Spleen (tissue), 13 donors: ENCODE measurements at places on chromosomes 1 and 21. TPM values are rescaled to one million over a fixed set of nuclear protein-coding genes. Genes with fewer than 3 reads are reported as not detected.

DNA sequence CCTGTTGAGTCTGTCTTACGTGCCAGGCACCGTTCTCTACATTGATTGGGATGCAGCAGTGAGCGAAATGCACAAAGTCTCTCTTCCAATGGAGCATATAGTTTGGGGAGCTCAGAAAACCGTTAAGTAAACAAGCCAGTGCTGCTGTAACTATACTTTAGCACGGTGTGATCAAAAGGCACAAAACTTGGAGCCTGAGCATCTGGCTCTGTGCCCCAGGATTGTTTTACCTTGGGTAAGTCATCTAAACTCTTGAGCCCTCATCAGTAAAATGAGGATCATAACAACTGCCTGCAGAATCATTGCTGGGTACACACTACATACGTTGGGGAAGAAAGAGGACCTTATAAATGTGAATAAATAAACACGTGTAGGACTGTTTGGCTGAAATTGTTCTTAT is 1.8 kb downstream of the HHIPL2 start:
- DNase-seq, result no peak

Gene USP48
- 25.7 TPM for polyA plus RNA-seq

Gene ZNF684
- polyA plus RNA-seq, result 3.4 TPM

DNA sequence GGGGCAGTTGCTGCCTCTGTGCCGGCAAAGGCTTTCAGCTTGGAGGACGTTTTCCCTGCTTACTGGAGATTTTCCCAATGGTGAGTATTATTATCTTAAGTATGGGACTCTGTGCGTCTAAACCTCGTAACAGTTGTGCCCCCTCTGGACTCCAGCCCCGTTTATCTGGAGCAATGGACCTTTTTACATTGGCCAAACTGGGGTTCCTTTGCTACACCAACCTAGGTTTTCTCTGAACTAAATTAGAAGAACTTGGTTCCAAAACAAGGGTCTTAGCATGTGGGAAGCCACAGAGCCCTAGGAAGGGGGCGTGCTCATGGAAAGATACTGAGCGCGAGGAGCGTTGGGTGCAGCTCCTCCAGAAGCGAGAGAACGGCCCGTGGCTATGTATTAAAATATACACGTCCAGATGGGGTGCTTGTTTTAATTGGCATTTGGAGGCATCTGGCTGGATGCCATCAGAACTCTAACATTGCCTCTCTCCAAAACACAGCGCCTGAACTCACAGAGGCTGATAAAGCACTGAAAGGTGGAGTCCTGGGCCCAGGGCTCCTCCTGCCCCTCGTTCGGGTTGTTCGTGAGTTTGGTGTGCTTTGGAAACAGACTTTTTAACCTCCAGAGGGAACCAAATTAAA is 28.4 kb downstream of the POFUT2 start:
- DNase-seq, result no peak

DNA sequence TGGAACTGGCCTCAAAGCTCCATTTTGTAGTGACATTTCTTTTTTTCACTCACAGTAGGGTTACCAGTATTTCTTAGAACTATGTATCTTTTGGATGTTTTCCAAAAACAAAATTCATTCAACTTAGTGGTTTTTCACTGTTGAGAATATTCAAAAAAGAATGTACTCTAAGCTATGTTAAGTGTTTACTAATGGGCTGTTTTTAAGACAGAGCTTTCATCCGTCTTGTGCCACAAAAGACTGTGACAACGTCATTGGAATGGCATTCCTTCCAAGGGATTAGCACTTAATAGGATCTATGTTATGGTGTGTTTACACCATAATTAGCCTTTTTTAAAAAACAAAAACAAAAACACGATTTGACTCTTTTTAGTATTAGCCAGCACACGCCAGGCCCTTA is 66.8 kb downstream of the TTC3 start:
- DNase-seq, result no peak

Gene CYYR1
- polyA plus RNA-seq, result 36.9 TPM

Gene CNIH4
- 19.3 TPM for polyA plus RNA-seq

DNA sequence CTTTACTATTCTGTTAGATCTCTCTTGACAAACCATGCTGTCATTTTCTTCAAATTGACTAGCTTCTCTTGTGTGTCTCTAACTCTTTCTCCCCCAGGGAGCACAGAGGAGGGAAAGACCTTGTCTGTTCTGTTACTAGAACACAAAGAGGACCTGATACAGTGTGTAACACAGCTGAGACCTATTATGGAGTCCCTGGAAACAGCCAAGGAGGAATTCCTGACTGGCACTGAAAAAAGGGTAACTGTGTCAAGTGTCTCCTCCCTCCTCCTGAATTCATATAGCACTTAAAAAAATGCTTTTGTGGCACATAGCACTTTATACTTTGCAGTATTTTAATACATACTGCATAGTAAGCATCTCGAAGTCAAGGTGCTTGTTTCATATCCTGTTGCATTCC is 50.6 kb downstream of the ZBTB40 start:
- no peak for DNase-seq

Gene RAP1GAP
- polyA plus RNA-seq, result 0.30 TPM

Gene CFHR3
- 0.80 TPM for polyA plus RNA-seq

GRCh38 chr1:24410750-24411149 is 2.8 kb downstream of the STPG1 start:
- no peak for DNase-seq

- peak; percentile 68 for DNase-seq
Observed at GRCh38 chr21:38830671-38831525, 25.2 kb downstream of the ETS2 start.

DNA sequence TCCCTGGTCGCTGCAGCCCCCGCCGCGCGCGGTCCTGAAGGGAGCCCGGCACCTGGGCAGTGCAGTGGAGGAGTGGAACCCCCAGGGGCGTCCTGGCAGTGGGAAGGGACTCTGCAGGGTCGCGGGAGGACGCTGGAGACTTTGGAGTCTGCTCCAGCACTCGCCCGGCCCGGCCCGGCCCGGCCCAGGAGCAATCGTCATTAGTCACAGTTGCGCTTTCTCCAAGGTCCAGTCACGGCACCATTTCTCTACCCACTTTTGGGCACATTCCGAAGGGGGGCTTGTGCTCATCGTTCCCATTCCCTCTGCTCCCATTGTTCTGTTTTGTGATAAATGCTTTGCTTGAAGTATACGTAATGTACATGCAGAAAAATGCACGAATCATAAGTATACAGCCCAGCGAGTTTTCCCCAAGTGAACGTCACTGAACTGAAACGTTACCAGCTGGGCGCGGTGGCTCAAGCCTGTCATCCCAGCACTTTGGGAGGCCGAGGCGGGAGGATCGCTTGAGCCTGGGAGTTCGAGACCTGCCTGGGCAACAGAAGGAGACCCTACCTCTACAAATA is 999 bp downstream of the THAP3 start:
- no peak for DNase-seq

GRCh38 chr1:221712198-221712684 is 29.6 kb downstream of the DUSP10 start:
- no peak for DNase-seq

- no peak for DNase-seq
Observed at GRCh38 chr1:48784301-48784700, 7.6 kb upstream of the BEND5 start.

DNA sequence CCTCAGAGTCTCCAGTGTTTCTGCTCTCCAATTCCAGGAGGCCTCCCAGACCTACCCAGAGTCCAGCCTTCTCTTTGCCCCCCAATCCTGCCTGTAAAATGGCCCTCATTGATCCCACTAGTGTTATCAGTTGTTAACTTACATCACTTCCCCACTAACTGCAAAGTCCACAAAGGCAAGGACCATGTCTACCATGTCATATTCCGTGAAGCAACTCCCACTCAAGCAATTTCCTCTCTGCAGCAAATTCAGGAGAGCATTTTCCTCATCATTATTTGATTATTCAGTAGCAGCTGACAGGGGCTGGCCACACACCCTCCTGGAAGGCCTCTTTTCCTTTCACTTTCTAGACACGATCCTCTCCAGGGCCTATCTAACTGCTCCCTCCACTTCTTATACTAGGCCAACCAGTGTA is 153.5 kb downstream of the RERE start:
- no peak for DNase-seq

GRCh38 chr1:6000444-6001288 is 8.4 kb upstream of the NPHP4 start:
- DNase-seq, result peak; percentile 62

- DNase-seq, result no peak
Observed at GRCh38 chr1:85137660-85138059, 63.2 kb downstream of the SYDE2 start.

Gene ZNF436
- 3.4 TPM for polyA plus RNA-seq

Gene PCAT6
- polyA plus RNA-seq, result 1.6 TPM

- no peak for DNase-seq
Observed at GRCh38 chr21:14591882-14592281, 45.8 kb upstream of the SAMSN1 start.

- peak; percentile 78 for DNase-seq
Observed at GRCh38 chr21:38126666-38127303, 130.0 kb upstream of the KCNJ15 start.

DNA sequence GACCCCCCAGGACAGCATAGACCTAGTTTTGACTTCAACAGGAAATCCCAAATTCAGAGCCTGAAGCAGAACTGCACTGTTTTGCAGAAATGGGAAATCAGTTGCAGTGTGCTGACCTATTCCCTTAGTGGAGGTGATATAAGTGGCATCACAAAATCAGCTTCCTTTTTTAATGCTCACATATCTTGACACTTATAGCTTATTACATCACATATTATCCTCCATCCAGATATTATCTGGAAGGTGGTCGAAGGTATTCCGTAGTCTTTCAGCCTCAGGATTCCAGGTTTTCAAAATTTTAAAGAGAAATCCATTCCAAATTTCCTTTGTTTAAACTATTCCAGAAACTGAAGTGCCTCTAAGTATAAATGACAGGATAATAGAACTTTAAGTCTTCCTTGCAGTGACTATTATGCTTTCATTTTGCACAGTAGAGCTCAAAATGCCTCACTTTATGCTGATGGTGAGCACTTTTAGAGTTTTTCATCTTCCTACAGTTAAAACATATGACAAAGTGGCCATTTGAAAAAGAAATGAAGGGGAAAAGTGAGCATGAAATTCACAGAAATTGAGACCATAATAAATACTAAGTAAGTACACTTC is 106.4 kb upstream of the DPYD start:
- DNase-seq, result no peak

- DNase-seq, result no peak
Observed at GRCh38 chr1:56284928-56285327, 294.4 kb downstream of the PLPP3 start.

DNA sequence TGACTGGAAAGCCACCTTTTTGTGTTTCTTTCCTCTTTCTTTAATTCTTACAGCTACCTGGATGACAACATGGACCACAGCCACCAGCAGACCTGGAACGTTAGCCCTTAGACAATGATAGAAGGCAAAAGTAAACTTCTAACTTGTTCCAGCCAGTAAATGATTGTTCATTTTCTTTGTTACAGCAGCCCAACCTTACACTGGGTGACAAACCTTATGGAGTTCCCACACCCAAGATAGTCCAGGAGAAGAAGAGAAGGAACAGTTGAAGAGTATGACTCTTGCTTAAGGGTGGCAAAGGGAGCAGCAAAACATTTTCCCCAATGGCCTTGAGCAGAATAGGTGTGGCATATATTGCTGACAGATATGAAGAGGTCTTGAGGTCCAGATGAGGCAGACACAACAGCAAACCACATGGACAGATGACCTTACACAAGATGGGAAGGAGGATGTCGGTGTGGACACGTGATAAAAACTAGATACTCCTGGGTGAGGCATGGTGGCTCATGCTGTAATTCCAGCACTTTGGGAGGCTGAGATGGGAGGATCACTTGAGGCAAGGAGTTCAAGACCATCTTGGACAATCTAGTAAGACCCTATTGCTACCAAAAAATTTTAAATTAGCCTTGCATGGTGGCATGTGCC is 11.8 kb upstream of the FAM76A start:
- DNase-seq, result no peak

- no peak for DNase-seq
Observed at GRCh38 chr1:58197811-58198210, 348.7 kb downstream of the OMA1 start.

GRCh38 chr1:2378441-2378851 is 12.9 kb downstream of the MORN1 start:
- DNase-seq, result peak; percentile 69

DNA sequence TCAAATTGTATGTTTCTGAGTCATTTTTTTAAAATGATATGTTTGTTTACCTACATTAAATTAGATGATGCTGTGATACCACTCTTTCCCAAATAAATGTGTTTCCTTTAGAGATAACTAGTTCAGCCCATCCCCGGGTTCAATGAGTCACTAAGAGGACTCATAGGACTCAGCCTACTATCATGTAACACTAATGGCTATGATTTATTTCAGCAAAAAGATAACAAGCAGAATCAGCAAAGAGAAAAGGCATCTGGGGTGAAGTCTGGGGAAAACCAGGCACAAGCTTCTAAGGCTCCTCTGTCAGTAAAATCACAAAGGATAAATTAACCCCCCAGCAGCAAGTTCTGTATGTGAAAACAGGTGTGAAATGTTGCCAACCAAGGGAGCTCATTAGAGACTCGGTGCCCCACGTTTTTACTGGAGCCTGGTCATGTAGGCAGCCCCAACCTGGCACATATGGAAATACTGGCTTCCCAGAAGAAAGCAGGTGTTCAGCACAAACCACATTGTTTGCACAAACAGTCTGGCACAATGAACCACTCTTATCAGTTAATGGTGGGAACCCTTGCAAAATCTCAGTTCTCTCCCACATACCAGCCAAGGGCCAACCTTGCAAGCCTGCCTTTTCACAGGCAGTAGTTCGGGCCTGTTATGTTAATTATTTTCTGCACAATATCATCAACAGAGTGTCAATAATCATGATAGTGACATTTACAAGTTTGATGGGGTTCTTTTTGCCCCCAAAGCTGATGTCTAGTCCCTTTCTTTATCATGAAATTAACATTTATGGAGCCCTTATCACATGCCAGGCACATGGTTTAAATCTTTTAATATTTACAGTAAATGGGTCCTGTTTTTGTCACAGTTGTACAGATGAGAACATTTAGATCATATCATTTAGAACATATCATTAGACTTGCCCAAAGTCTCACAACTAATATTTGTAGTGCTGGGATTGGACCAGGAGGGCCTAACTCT is 23.1 kb upstream of the CNN3 start:
- no peak for DNase-seq

DNA sequence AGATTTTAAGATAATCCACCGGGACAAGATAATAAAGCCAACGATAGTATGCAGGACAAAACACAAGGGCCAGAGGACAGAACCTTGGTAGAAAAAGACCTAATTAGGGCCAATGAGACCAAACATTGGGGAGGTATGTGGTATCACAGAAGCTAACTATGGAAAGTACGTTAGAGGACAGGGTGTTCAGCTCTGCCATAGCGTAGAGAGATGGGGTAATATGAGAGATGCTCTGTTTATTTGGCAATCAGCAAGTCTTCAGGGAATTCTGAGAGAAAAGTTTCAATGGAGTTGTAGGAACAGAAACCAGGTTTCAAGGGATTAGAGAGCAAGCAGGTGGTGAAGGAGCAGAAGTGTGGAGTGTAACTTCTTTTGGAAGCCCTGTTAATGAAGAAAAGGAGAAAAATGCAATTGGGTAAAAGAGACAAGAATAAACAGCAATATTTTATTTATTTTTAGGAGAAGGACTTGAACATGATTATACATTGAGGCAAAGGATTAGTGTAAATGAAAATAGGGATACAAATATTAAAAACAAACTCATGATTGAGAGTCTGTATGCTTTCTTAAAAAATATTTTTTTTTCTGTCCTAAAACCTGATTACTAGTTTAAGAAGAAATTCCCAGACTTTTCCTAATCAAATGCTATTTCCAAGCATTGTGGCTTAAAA is 24.0 kb downstream of the EEIG2 start:
- no peak for DNase-seq

- peak; percentile 72 for DNase-seq
Observed at GRCh38 chr21:45990741-45991605, 9.4 kb downstream of the COL6A1 start.
